Hematopoietic multipotent progenitor cell treated with erythropoietin and hydrocortisone succinate and interleukin-3 and kit ligand, for 15 days (in vitro differentiated cells): ENCODE measurements at places on chromosomes 2 and 18.

DNA sequence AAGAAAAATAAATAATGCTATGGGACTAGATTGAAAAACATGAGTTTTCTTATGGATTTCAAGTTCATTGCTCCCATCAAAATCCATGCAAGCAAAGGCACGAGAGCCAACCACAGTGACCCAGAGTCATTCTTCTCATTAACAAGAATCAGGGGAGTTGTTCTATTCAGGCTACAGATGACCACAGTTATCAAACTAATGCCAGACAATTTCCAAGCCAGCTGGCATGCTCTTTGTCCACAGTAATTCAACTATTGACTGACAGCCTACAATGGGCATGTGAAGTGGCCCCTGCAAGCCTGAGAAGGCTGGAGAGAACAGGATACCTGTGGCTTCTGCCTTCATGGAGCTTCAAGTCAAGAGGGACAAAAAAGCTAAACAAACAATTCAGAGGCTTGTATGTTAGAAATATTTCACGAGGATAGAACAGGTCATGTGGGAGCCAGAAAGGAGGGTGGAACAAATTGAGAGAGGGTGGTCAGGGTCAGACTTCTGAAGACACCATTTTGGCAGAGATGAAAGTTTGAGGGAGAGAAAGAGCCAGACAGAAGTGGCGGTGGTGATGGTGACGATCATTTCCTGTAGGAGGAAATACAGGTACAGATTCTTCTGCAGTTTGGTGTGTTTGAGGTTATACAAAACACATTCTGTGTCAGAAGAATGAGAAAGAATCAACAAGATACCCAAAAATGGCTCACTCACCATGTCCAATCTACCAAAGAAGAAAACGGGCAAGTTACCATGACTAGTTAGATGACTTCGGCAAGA is 732.4 kb downstream of the RNF144A start:
- no peak for DNase-seq

GRCh38 chr2:150415022-150415421 is 72.4 kb downstream of the RND3 start:
- DNase-seq: no peak

- no peak for DNase-seq
Measured at GRCh38 chr2:42368817-42369531, 8.0 kb upstream of the COX7A2L start.

GRCh38 chr2:240299710-240300068 is 135.8 kb upstream of the GPC1 start:
- no peak for DNase-seq

- DNase-seq: no peak
Measured at GRCh38 chr2:200592406-200593075, 6.7 kb downstream of the AOX1 start.

DNA sequence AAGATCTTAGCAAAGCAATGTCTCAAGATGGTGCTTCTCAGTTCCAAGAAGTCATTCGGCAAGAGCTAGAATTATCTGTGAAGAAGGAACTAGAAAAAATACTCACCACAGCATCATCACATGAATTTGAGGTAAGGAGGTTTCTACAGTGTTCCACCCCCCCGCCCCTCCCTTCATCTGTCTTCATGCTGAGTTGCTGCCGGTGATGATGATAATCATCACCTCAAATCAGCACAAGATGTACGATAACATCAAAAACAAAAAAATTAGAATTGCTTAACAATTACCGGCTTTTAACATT is 14.6 kb downstream of the UGP2 start:
- no peak for DNase-seq

DNA sequence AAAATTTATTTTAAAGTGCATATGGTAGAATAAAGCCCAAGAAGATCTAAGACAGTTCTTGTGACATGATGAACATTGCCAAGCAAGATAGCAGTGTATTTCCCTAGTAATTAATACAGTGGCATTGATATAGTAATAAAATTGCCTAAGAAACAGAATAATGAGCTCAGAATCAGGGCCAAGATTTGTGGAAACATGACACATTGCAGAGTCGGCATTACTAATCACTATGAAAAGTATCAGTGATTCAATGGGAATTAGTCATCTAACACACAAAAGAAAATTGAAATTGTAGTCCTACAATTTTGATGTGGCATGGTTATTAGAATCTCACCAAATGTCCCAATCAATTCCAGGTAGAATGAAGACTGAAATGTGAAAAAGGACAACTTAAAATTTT is 243.0 kb upstream of the CYRIA start:
- DNase-seq: no peak

GRCh38 chr2:234682492-234683228 is 185.8 kb upstream of the ARL4C start:
- no peak for DNase-seq

GRCh38 chr18:48385596-48385995 is 23.6 kb downstream of the ZBTB7C start:
- no peak for DNase-seq

- DNase-seq: no peak
Measured at GRCh38 chr2:11454824-11455223, 11.1 kb downstream of the E2F6 start.
